ENCODE measurements at places on chromosomes 16 and 17.

GRCh38 chr16:65697521-65697920, 575.7 kb upstream of the CDH11 start:
- DNase-seq: no peak

DNA sequence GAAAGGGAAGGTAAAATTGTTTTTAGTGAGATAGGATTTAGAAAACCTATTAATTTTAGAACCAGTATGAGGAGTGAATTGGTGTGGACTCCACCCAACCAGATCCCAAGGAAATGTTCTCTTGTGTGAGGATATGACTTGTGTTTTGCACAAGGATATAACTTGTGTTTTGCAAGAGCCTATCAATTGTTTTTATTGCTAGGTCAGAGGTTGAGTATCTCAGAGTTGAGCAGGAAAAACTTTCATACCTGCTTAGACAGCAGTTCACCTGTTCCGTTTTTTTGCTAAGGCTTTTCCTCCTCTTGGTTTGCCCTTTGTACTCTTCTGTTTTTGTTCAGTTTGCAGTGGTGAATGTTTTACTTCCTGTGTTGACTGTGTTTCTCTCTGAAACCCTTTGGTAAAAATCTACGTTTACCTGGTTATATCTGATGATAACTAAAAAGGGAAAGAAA, 5.1 kb downstream of the NBR1 start:
- DNase-seq: no peak

GRCh38 chr16:3797473-3797872, 80.1 kb upstream of the TRAP1 start:
- no peak for DNase-seq

- no peak for DNase-seq
Observed at GRCh38 chr16:4408323-4408690, 8.1 kb downstream of the CORO7 start.

DNA sequence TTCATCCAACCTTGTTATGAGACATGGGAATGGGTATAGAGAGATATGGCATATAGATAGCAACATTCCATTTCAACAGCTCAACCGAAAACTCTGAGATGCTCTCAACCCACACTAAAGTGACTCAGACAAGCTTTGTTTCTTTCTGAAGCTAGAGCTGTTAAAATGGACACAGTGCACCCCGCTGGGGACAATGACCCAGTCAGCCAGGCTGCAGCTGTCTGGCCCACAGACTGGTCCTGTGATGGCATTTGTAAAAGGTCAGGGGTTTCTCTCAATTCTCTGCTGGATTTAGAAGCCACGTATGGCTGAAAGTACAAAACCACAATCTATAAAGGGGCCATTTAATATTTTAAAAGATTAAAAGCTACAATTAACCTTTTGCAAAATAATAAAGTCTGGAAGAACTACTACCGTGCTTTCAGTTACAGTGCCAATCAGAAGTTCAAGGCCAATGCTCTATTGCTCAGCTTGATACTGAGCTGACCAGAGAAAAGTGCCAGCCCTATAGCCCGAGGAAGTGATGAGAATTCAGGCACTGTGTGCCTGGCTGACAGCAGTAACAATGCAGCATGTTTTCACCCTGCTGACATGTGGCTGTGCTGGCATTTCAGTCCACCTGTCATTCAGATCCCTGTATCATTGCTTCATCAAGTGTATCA, 60.2 kb downstream of the TEX2 start:
- DNase-seq: no peak

DNA sequence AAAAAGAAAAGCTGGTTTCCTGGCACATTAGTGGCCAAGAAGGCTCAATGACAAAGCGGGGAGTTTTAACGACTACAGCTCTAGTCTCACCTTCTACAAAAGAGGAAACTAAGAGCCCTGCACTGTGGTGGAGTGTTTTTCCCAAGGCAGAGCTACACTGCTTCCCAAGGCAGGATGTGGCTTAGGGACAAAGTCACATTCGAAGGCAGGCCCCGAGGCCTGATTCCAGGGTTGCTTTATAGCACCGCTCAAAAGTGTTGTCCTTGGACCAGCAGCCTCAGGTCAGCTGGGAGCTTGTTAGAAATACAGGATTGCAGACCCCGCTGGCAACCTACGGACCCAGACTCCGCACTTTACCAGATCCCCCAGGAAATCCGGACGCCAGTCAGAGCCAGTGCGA, 23.8 kb downstream of the TMEM92 start:
- DNase-seq: no peak

GRCh38 chr17:13584701-13585080, 17.0 kb downstream of the HS3ST3A1 start:
- no peak for DNase-seq

GRCh38 chr16:55576384-55576783, 9.9 kb downstream of the CAPNS2 start:
- no peak for DNase-seq

DNA sequence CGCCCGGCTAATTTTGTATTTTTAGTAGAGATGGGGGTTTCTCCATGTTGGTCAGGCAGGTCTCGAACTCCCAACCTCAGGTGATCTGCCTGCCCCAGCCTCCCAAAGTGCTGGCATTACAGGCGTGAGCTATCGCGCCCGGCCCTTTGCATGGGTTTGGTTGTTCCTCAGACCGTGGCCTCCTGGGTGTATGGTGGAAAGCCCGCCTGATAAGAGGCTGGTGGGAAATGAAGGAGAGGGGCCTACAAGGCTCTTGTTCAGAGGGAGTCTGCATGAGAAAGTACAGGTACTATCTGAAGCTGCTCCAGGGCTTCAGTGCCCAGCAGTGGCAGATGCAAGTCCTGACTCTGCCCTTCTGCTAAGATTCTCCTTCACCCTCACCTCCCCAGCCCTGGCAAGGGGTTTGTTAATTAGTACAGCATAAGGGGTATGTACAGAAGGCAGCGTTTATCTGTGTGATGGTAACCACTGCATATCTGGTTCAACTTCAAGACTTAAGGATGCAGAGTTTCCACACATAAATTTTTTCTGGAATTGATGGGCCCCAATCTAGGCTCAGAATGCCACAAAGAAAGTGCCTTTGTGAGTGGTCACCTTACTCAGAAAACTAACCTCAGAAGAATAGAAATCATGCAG, 24.2 kb downstream of the GRB7 start:
- no peak for DNase-seq

DNA sequence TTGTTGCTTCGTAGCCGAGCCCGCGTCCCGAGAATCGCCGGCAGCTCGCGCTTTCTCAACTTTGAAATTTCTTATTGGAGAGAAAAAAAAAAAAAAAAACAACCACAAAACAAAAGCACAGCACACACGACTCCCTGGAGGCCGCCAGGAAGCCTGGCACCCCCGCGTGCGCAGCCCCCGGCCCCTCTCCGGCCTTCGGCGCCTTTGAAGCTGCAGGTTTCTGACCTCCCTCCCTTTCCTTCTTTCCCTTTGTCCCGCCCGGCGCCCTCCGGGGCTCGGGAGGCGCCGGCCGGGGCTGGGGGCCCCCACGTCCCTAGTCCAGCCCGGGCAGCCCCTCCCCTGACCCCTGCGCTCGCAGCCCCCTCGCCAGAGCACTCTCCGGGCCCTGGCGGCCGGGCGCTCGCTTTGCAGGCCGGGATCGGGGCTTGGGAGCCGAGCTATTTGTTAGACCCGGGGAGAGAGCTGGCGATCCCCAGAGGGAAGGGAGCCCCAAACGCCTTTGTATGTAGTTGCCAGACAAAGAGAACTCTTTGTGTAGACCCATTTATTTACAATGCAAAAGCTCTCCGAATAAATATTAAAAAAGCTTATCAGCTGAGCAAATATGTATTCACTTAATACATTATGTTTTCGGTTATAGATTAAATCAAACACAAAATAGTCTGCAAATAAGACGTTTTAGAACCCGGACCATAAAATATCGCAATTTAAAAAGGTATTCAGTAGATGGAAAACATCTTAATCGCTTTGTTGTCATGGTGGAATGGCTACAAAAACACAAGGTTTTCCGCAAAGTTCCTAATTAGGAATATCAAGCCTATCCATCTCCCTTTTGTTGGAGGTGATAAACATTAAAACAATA, 2.3 kb downstream of the BAHCC1 start:
- DNase-seq: no peak

- no peak for DNase-seq
Observed at GRCh38 chr17:36901506-36901905, 35.8 kb upstream of the LHX1 start.

- no peak for DNase-seq
Observed at GRCh38 chr16:68062910-68063393, 22.2 kb upstream of the NFATC3 start.

Measured in stimulated activated CD8-positive, alpha-beta memory T cell treated with anti-CD3 and anti-CD28 coated beads, Interleukin-7, amount 100 ng/mL, for 1 hour (primary cell).